ENCODE measurements at places on chromosomes 13 and 19.

- no peak for DNase-seq
These were observed 607 bp downstream of the PLEKHJ1 start for GRCh38 chr19:2235381-2236063.

DNA sequence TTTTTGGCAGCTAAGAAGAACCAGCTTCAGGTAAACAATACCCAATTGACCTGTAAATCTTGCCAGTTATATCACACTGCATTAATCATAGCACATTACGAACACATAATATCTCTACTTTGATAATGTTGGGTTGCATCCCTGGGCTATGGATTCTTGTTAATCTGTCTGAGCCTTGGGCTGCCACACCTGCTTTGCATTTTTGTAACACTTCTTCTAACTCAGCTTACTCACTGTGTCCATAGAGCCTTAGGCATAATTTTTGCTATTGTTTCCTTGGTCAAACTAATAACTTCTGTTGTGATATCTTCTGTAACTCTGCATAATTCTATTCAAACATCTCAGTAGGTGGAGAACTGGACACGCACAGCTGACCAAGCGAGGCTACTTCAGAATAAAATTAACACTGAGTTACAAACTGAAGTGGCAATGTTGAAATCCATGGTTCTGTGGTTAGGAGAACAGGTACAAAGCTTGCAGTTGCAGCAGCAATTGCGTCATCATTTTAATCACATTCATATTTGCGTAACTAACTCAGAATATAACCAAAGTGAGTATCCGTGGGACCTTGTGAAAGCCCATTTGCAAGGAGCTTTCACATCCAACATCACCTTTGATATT is 6.4 kb downstream of the ZNF350 start:
- no peak for DNase-seq

- DNase-seq = no peak
These were observed 9.4 kb upstream of the SLC7A9 start for GRCh38 chr19:32878988-32879387.

- DNase-seq = no peak
These were observed 35.6 kb downstream of the EFNB2 start for GRCh38 chr13:106499896-106500295.

GRCh38 chr19:16375157-16375935 is 50.7 kb downstream of the KLF2 start:
- no peak for DNase-seq

GRCh38 chr13:30616927-30617314 is 799 bp upstream of the USPL1 start:
- DNase-seq = no peak

DNA sequence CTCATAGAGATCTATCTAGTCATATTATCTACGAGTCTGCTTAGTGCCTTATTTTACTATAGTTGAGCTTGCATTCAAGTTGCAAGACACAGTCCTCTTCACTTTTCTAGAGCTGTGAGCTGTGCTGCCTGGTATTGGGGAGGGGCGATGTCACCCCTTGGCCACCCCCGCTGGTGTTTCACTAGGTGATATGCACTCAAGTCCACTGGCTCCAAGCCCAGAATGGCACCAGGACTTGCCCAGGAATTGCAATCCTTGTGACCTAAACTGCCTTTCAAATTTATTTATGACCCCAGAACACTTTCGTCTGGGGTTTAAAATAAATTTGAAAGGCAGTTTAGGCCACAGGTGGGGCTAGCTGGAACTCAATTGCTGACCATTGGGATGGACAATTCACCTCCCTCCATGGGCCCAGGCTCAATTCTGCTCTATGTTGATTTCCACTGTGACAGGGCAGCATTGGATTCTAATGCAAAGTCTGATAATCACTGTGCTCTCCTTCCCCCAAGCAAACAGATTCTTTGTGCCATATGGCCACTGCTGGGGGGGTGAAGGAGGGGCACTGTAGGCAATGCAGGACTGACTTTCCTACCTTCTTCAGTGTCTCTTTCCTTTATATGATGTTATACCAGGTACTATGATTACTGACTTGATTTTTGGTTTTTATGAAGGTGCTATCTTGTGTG is 1244.2 kb upstream of the MIR17HG start:
- no peak for DNase-seq

- no peak for DNase-seq
These were observed 11.8 kb upstream of the SELENOW start for GRCh38 chr19:47766670-47767069.

- DNase-seq = no peak
These were observed 36.9 kb downstream of the ELL start for GRCh38 chr19:18484992-18485391.

DNA sequence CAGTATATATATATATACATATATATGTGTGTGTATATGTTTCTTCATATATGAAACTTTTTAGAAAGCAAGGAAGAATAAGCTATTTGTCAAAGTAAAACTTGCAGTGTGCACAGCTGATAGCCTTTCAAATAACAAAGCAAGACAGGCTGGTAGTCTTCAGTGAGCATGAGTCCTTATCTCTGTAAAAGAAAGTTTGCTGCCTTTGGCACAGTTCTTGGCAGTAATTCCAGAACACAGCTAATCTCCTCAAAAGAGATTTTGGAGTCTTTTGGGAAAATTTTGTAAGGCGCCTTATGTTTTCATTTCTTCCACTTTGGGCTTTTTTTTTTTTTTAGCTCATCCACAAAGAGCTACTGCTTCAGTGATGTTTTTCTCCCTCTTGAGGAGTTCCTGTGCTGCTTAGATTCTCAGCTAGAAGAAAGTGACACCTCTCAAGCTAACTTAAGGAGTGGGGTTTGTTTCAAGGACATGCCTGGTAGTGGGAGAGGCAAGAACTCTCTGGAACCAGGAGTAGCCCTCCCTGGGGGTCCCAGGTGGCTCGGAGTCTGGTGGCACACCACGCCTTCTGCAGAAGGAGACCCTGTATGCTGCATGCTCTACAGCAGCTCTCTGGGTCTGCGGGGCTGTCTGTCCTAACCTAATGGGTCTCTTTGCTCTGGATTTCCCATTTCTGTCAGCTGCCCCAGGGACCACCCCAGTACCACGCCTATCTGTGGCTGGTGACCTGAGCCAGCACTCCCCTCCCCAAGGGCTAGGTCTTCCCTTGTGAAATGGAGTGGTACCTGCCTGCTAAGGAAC is 58.8 kb downstream of the TNFRSF19 start:
- DNase-seq = no peak

GRCh38 chr19:47707135-47707925 is 5.9 kb upstream of the EHD2 start:
- DNase-seq = peak; percentile 85

- DNase-seq = no peak
These were observed 60.2 kb upstream of the RAP2A start for GRCh38 chr13:97373787-97374186.

GRCh38 chr19:45800070-45800553 is 7.5 kb upstream of the DMWD start:
- no peak for DNase-seq

GRCh38 chr13:71218960-71219359 is 648.0 kb downstream of the DACH1 start:
- DNase-seq = no peak
